Dermis blood vessel endothelial cell (primary cell): ENCODE measurements at places on chromosomes 2 and 18. TPM values are rescaled to one million over a fixed set of nuclear protein-coding genes. Genes with fewer than 3 reads are reported as not detected.

GRCh38 chr2:157838442-157839161, 37.5 kb downstream of the ACVR1 start:
- DNase-seq, result peak; percentile 88

The RNF149 gene
- 41.5 and 56.5 TPM in 2 replicates for total RNA-seq

- DNase-seq, result no peak
Measured at GRCh38 chr2:142602418-142602989, 275.0 kb upstream of the KYNU start.

DNA sequence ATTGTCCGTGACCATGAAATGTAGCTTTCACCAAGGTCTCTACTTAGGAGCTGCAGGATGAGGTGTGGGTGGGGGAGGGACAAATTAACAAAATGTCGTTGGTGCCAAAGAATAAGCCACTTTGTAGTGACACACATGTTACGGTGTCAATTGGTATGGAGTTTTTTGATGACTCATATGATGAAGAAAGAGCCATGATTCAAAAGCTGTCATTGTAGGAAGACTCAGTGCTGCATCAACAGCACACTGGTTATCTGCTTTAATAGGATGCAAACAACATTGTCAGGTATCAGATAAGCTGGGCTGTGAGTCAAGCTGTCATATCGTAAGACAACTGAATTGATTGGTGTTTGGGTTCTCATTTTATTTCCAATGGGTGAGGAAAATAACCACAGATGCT, 36.6 kb upstream of the BOD1L2 start:
- DNase-seq, result no peak
